ENCODE measurements at places on chromosomes 7 and 10. TPM values are rescaled to one million over a fixed set of nuclear protein-coding genes. Genes with fewer than 3 reads are reported as not detected.
A peak's percentile ranks its signal among the peaks of the same experiment; 100 is the strongest.

The PTF1A gene
- not detected for polyA plus RNA-seq

DNA sequence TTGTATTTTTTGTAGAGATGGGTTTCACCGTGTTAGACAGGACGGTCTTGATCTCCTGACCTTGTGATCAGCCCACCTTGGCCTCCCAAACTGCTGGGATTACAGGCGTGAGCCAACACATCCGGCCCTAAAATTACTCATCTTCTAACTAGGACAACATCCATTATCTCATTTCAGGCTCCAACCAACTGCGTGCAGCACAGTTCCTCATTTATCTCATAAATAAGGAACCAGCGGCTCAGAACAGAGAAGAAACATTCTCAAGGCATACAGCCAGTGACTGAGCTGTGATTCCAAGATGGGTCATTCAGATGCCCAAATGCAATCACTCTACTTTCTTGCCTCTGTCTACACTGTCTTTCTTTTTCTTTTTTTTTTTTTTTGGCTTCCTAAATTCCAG lies 356.1 kb downstream of the ELMO1 start:
- no peak for DNase-seq

- DNase-seq: no peak
Measured at GRCh38 chr7:135904282-135904681, 72.9 kb downstream of the MTPN start.

The CUBN gene
- 169 TPM for polyA plus RNA-seq

DNA sequence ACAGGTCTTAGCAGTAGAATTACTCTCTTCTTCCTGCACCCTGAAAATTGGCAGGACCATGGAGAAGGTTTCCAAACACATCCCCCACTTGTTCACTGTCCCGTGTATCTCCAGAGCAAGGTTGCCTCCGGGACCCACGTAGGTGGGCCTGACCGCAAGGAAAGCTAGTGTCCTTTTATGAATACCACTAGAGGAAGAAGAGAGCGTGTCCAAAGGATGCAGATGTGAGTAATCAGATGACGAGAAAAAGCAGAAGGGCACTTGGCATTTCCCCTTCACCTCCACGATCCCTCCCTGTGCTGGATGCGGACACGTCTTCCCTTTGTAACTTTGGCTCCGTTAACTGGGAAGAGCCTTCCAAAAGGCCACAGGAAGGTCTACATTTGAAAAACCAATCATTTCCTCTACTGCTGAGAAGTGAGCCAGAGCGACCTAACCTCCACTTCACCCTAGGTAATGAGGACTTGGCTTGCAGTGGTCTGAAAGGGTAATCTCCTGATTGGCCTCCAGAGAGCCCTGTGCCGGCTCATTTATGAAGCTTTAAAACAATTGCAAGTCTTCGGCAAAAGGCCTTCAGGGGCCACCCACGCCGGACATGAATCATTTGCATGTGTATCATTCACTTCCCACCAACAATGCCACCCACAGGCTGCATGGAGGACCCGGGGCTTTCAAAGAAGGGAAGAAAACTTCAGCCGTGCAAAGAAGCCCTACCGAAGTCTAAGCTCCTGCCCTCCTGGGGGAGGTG lies 55.4 kb downstream of the LYZL1 start:
- no peak for DNase-seq

GRCh38 chr7:92963566-92963965 lies 127.2 kb upstream of the CDK6 start:
- DNase-seq: no peak

- DNase-seq: no peak
Measured at GRCh38 chr7:22377703-22378102, 20.7 kb upstream of the RAPGEF5 start.

DNA sequence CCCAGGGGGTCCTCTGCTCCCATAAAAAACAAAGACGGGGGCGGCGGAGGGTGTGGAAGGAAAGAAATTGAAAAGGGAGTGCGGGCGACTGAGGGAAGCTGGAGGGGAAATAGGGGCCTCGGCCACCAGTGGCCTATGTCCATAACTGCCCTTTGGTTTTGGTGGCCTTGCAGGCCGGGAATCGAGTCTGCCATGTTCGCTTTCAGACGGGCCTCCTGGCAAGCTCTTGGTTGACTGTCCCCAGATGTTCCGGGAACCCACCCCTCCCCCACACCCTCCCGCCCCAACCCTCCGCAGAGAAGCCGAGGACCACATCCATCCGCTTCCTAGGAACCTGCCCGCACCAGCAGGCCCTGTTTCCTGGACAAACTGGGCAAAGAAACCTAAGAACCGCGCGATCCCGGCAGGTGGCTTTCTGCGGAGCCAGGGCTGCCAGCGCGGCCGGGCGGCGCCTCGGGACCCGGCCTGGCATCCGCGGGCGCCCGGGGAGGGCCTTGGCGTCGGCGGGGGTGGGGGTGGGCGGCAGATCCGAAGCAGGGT lies 20.0 kb upstream of the GATA3 start:
- no peak for DNase-seq

- no peak for DNase-seq
Measured at GRCh38 chr7:157439149-157439548, 102.3 kb downstream of the DNAJB6 start.

The IFIT1B gene
- polyA plus RNA-seq: 0.10 TPM

- DNase-seq: peak; percentile 38
Measured at GRCh38 chr7:107725138-107725740, 18.7 kb upstream of the CBLL1 start.

DNA sequence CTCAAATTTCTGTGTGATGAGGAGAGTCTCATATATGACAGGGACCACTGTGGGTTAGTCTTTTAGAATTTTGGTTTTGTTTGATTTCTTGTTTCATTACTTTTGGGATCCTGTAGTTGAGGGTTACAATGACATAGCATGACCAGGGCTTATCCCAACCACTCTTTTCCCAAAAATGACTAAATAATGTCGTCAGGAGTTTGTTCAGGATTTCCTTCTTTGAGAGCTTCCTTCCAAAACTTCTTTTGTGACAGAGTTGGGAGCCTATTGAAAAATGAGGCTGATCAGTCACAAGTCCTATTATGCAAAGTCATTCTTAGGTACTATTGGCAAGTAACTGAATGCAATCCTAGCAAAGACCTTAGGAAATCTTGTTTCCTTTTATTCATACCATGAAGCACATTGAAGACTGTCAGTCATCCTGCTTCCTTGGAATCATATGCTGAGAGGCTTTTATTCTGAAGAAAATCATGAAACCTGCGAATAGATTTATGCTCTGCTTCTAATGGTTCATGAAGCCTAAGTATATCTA lies 498.3 kb downstream of the LRMDA start:
- no peak for DNase-seq

- DNase-seq: no peak
Measured at GRCh38 chr7:130278860-130279259, 12.2 kb downstream of the CPA2 start.

The PNLIP gene
- polyA plus RNA-seq: not detected

DNA sequence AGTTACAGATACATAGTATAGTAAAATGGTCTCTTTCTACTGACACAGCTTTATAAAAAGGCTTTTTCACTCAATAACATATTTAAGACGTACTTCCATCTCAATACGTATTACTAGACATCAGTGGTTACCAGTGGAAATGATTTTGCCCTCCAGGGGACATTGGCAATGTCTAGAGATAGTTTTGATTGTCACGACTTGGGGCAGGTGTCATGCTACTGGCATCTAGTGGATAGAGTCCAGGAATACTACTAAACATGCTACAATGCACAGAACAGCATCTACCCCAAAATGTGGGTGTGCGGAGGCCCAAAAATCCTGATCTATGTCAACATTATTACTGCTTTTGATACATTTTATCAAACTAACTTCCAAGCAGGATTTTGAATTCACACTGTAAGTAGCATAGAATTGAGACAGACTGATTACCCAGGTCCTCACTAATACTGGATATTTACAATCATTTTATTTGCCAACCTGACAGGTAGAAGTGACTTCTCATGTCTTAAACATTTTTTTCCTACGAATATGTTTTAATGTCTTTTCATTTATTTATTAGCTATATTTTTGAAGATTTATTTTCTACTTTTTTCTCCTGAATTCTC lies 53.8 kb downstream of the HGF start:
- DNase-seq: no peak

The OR6V1 gene
- polyA plus RNA-seq: not detected

DNA sequence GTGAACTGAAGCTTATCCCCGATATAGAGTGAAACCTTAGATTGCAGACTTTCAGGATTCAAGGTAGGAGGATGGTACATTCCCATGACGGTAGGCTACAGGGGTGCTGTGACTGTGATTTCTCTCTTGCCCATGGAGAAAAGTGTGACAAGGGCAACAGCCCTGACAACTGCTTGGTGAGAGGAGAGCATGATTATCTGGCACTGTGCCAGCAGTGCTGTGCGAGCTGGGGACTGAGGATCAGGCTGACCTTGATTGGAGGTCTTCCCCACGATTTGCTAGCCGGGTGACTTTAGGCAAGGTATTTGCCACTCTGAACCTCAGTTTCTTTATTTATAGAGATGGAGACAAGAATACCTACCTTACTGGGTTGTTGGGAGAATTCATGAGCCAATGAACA lies 229.5 kb downstream of the PTEN start:
- no peak for DNase-seq

The AS3MT gene
- 18.8 TPM for polyA plus RNA-seq

- no peak for DNase-seq
Measured at GRCh38 chr7:70776627-70777101, 355.3 kb upstream of the GALNT17 start.

The KIAA1549 gene
- polyA plus RNA-seq: 14.1 TPM

The PNLIPRP2 gene
- not detected for polyA plus RNA-seq

DNA sequence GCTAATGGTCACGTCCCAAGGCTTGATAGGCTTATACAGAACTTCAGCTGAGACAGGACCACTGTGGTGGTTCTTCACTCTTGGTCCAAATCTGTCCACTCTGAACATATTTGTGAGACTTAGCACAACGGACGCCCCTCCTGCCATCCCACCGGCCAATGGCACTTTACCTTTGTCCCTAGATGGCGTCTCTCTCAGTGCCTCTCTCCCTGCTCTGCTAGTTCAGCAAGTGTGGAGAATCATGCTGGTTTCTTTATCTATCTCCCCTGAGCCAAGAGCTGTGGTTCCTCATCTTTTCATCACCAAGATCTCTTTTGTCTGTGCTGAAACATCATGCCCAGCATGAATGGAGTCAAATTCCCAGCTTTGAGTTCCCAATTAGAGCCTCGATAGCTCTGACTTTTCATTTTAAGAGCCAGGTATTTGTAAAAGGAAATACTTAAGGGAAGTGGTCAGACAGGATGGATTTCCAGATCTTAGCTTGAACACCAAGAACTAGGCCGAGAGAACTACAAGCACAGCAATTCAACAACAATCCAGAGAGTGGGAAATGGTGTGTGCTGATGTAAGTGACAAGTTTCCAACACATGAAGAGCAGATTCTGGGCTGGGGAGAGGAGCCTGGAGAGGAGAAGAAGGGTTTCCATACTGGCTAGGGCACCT lies 69.5 kb downstream of the ZNF800 start:
- no peak for DNase-seq

GRCh38 chr10:74322141-74322540 lies 171.1 kb downstream of the ADK start:
- DNase-seq: no peak

The CC2D2B gene
- 1.4 TPM for polyA plus RNA-seq

DNA sequence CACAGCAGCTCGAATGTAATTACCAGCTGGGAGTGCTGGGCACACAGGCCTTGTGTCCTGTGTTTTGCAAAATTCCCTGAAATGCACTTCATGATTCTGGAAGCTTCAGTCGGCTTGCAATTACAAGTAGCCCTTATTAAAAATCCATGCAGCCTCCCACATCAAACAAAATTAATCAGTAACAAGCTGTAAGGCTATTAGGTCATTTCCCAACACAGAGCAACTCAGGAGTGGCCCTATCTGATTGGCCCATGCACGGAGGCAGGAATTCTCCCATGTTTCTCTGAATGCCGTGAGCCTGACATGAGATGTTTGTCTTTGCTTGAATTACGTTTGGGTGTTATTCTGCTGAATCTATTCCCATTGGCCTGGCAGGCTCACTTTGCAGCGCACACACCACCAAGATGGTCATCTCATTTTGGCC lies 36.9 kb downstream of the FOXL3 start:
- peak; percentile 67 for DNase-seq

GRCh38 chr10:16828114-16828568 lies 10.9 kb upstream of the RSU1 start:
- DNase-seq: no peak

DNA sequence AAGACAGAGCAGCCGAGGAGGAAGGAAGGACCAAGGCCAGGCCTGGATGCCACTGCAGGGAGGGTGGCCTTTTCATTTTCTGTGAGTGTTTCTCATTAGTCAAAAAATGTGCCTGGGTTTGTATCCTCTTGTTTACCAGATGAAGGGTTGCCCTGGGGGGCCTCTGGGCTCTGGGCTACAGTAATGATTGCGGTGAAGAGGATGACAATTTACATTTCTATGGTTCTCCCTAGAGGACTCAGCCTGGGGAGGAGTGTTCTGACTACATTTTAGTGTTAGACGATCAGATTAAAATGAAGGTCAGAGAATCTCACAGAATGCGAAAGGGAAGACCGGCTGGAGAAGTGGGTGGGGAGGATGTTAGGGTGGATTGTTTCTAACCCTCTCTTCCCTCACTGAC lies 108.0 kb upstream of the KMT2C start:
- DNase-seq: no peak
